NCI-H187 treated with DMSO at 0.1 percent for 48 hours (cell line): ENCODE measurements at places on chromosomes 3 and 15.

DNA sequence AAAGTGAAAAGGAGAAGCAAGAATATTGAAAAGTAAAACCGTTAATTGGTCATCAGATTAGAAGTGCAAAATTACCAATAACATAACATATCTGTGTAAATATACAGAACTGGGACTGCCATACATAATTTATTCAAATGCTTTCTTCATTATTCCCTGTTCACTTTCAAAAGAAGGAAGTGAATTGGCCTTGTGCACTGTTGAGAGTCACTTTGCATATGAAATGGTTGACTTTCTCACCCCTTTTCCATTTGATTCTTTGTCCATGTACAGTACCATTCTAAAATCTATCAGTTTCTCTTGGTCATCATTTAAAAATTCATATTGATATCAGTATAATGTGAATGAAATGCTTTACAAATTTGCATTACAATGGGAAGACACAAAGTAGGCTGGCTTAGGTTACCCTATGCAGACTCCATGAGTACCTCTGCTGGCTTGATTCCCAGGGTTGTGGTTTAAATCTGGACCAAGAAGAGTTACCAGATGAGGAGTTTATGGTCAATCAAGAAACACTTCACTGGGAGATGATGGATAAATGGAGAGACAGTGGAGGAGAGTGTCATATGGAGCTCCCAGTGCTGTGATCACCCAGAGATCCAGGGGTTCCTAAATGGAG, 210.9 kb upstream of the TOPAZ1 start:
- DNase-seq: peak; percentile 69

DNA sequence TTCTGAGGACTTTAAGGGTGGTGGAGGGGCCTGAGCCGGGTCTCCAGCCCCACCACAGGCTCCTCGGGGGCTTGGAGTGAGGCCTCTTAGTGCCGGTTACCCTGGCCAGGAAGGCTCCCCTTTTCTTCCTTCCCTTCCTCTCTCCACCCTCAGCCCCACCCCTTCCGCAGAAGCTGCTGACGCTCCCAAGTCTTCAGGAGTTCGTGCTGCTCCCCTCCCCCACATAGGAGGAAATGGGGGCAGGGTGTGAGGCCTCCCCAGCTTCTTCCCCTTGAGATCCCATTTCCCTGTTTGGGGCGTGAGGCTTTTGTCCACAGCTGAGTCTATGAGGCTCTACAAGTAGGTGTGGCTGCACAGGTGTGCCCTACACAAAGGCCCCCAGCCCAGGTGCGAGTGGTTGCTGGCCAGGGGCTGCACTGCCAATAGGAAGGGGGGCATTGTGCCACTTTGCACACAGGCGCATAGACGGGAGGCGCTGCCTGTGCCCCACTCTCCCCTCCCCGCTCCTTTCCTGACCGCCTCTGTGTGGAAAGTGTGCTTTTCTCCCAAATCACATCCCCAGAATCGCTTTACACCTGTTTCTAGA, 915 bp upstream of the CALML4 start:
- no peak for DNase-seq

GRCh38 chr15:70344666-70345065, 246.9 kb upstream of the TLE3 start:
- no peak for DNase-seq

DNA sequence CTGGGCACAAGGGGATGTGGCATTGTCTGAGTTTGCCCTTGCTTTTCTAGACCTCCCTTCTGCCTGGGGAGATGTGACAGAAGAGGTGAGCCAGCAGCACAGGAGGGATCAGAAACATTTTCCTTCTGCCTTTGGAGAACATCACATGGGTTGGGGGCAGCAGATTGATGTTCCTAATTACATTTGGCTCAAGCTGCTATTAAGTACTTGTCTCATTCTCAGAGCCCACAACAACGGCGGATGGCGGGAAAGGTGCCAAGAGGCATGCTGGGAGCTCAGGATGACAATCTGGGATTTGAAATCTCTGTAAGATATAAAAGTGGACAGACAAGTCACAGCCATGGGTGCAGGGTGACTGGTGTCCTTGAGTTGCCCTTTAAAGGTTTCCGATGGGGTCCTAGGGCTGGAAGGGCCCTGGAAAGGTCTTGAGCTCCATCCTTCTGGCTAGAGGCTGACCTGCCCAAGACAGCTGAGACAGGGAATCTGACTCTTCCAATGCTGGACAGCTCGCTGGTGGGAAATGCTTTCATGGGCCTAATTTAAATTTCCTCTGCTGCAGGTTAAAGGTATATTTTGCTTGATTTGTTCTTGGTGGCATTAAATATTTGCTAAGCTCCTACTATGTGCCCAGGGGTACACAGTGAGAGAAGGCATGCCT, 2.4 kb upstream of the CORO2B start:
- no peak for DNase-seq

DNA sequence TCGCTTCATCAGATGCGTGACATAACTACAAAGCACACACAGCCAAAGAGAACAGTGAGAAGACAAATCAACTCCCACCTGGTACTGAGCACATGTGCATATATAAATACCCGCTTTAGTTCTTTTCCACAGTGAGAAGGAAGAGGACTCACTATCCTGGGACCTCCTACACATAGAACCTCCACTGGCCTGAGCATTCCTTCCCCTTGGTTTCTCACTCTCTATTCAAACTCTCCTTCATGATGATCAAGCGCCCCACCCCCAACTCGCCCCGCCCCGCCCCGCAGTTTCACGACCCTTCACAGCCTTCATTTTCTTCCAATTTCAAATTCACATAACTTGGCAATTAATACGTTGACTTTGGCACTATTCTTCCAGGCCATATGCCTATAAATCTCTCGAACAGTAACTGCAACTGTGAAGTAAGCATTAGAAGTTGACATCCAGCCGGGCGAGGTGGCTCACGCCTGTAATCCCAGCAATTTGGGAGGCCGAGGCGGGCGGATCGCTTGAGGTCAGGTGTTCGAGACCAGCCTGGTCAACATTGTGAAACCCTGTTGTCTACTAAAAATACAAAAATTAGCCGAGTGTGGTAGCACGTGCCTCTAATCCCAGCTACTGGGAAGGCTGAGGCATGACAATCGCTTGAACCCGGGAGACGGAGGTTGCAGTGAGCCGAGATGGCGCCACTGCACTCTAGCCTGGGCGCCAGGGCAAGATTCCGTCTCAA, 1.1 kb downstream of the RPS17 start:
- no peak for DNase-seq

GRCh38 chr15:43463507-43463906, 29.4 kb downstream of the TP53BP1 start:
- no peak for DNase-seq

DNA sequence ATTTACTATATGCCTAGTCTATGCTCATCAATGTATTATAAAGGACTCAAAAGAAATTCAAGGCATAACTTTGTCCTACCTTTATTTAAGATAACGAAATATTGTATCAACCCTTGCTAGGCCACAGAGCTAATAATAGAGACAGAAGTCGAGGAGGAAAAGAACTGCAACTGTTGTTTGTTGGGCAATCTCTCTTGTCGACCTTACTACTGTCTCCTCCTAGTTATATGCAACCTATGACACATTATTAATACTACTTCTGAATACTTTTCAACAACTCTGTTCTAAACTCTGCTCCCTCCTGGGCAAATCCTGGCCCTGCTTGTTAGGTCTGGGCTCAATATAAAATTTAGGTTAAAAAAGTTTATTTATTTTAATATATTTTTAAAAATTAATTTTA, 24.6 kb downstream of the SPPL2A start:
- DNase-seq: no peak

- DNase-seq: no peak
Measured at GRCh38 chr3:11006986-11007933, 14.7 kb downstream of the SLC6A1 start.

DNA sequence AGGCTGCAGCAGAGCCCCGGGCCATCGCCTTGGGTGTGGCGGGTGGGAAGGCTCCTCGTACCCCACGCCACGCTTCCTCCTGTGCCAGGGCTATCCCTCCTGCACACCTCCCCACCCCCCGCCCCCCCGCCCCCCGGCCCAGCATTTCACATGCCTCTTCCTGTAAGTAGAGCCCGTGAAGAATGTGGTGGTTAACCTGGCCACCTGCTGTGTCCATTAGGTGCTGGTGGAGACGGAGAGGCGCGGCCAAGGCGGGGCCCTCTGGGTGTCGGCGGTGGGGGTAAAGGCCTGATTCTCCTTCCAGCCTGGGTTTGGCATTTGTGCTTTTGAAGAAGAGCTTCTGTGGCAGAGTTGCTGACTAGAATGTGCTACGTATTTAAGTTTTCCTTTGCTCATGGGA, 127.8 kb downstream of the CHDH start:
- no peak for DNase-seq

GRCh38 chr15:67150023-67150860, 84.8 kb downstream of the SMAD3 start:
- no peak for DNase-seq

DNA sequence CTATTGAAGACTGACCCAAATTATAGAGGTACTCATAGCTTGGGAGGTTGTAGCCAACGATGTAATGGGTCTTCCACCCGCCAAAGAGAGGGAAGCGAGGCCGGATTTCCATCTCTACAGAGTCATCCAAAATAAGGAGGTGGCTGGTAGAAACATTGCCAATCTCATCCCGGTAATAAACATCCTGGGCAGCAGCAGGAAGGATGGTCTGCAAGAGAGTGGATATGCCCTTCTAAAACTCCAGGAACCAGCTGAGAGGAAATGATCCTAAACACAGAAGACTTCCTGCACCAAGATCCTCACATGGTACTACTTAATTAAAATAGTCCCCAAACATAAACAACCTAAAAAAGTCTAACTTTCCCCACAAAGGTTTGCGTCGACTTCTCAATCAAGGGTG, 20.7 kb downstream of the RPN1 start:
- no peak for DNase-seq

- no peak for DNase-seq
Measured at GRCh38 chr3:25419251-25419650, 8.8 kb upstream of the RARB start.

DNA sequence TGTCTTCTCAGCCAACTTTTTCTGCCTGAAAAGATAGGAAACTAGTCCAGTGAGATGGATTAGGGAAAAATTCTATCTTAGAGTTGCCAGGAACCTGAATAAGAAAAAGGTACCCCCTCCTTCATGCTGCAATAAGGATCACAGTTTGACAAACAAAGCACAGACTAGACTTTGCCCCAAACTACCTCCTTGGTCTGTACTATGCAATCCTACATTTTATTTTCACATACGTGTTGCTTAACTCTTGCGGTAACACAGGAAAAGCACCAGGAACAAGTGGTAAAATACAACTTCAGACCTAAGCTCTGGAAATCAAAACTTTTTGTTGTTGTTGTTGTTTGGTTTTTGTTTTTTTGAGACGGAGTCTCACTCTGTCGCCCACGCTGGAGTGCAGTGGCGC, 11.3 kb upstream of the IL12A start:
- no peak for DNase-seq

- no peak for DNase-seq
Measured at GRCh38 chr15:60212536-60212935, 185.2 kb downstream of the ANXA2 start.

- DNase-seq: no peak
Measured at GRCh38 chr3:120503727-120504616, 53.2 kb upstream of the FSTL1 start.

DNA sequence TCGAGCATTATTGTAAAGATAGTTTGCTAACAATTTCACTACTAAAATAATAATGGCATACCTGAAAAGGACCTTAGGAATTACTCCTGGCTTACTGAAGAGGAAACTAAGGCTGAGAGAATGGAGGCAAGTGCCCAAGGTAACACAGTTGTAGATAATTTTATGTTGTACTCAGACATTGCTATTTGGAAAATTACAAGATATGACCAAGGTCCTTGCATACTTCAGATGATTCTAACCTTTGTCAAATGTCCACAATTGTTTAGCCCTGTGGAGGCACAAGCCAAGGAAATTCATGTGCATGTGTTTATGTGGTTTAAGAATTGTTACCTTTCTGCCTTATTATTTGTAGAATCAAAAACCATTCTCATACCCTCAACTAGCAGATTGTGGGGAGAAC, 105.7 kb downstream of the TUSC7 start:
- DNase-seq: no peak

DNA sequence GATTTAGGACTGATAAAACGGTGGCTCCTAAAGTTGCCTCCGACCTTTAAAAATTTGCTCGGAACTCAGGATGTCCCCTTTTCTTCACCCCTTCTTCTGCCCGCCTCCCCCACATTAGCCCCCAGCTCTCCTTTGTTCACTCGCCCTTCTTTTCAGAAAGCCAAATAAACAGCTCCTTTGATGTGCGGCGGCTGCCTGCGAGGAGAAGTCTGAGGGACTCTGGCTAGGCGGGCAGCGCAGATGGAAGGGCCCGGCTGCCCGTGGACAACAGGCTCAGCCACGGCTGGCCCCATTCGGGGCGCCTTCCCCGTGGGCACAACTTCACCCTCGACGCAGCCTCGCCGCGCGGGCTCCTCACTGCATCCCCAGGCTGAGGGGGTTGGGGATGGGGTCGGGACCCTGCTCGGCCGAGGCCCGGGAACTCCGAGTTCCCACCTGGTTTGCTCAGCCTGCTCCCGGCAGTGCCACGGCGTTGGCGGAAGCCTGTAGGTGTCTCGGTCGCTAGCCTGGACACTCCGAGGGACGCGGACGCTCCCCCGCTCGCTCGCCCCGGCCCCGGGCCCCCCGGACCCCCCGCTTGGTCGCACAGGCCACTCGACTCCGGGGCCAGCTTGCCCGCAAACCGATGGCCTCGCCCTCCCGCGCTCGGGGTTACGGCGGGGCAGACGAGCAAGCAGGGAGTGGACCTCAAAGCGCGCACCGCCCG, 897 bp upstream of the TLE3 start:
- DNase-seq: no peak

DNA sequence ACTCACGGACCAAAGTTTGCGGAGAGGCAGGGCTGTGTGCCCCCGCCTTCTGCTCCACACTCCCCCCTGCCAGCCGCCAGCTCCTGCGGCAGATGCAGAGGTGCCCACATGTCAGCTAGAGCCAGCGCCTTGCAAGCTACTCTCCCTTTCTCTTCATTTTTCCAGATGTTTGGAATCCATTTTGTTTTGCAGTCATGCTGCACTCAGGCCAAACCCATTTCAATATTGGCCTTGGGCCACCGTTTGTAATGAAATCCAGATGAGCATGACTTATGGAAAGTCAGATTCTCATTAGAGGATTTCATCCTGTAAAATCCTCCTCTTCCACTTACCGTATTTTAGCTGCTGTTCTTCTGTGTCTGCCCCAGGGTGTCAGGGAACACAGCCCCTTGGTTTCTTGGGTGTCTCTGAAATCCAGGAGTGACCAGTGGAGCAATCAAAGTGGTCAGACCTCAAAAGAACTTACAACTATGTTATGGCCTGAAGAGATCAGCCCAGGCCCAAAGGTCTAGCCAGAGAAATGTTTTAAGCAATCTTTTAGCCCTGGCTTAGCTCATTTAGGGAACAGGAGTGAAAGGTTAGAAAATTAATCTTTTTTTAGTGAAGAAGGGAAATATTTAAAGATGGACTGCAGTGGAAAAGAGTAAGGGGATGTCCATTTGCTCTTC, 65.8 kb downstream of the AAGAB start:
- no peak for DNase-seq

DNA sequence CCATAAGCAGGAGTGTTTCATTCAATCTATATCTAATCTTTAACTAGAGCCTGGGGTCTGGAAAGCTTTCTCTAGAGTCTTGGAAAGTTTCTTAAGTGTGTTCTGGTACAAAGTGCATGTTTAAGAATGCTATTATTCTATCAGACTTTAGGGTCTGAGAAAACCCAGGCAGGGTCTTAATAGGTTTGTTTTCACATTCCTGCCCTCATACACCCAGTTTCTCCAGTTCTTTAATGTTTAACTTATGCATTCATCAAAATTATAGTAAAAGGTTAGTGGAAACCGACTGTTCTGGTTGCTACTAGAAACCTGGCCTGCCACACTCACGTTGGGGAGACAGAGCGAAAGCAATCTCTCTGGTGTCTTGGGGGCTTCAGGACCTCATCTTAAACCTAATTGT, 102.9 kb upstream of the WDR72 start:
- DNase-seq: no peak
